Left ventricle myocardium inferior (tissue), 1 donor: ENCODE measurements at places on chromosomes 5 and 9. TPM values are rescaled to one million over a fixed set of nuclear protein-coding genes. Genes with fewer than 3 reads are reported as not detected.

- H3K36me3 ChIP-seq, result no peaks in the 10 kb centered on the region
- DNase-seq, result no peak
- H3K27ac ChIP-seq, result no peak overlapping the region
- no peaks in the 10 kb centered on the region for H3K4me1 ChIP-seq
- no peaks in the 10 kb centered on the region for H3K27me3 ChIP-seq
Measured at GRCh38 chr5:24094081-24094679, 550.6 kb downstream of the CDH10 start.

ADRA1B gene
- 2.5 TPM for total RNA-seq

DNA sequence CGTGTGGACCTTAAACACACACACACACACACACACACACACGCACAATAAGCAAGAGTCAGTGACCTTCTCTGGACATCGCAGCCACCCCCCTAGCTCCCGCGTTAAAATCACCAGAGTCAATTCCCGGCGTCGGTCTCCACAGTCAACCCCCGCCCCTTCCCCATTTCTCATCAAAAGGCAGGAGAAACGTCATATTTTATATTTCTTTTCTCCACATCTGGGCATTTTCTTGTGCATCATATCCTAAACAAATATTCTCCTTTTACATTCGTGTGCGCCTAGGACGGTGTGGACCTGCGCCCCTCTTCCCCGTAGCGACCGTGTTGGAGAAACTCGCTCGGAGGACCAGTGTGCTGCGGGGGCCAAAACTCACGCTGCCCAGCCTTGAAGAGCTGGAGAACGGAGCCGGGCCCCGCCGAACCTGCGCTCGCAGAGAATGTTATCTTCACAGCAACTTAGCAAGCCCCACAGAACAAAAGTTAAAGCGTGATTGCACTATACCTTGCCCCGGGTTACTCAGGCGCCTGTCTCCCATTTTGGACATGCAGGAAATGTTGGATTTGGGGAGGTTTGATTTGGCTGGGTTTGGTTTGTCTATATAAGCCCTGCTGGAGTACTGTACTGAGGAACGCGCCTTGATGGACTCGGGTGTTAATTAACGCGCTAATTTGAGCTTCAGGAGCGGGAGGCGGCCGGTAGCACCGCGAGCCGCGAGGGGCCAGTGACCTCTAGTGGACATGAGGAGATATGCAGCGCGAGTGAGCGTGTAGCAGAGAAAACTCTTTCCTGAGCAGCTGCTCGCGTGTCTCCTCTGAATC lies 192.4 kb downstream of the MEF2C start:
- H3K27me3 ChIP-seq, result peaks cover 100% of the 10 kb centered on the region
- peaks cover 44% of the 10 kb centered on the region for H3K4me1 ChIP-seq
- no peaks in the 10 kb centered on the region for H3K36me3 ChIP-seq
- H3K27ac ChIP-seq, result no peak overlapping the region
- H3K4me3 ChIP-seq, result peak overlapping the region; percentile 50

DNA sequence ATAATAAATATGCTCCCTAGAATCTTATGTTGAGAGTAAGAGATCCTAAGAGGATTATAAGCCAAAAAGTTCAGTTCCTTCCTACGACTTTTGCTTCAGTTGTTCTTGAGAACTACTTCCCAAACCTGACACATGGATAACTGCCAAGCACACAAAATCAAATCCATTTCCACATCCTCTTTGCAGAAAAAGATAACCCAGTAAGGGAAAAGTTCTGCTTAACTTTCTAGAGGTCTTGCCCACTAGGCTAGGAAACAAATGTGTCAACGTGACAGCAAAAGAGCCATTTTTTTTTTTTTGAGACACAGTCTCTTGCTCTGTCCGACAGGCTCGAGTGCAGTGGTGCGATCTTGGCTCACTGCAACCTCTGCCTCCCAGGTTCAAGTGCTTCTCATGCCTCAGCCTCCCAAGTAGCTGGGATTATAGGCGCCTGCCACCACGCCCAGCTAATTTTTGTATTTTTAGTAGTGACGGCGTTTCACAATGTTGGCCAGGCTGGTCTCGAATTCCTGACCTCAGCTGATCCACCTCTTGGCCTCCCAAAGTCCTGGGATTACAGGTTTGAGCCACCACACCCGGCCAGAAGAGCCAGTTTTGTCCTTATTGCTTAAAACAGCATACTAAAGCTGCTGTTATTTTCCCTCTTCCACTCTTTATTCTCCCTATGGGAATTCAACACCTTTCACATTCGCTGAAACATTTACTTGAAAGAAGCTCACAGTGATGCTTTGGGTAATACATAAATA lies 24.2 kb downstream of the CSNK1A1 start:
- H3K27ac ChIP-seq, result peak overlapping the region; percentile 70
- H3K4me1 ChIP-seq, result peaks cover 100% of the 10 kb centered on the region
- peak overlapping the region; percentile 17 for H3K4me3 ChIP-seq
- H3K36me3 ChIP-seq, result peaks cover 17% of the 10 kb centered on the region

CCNI2 gene
- 0.08 TPM for total RNA-seq

PHYHD1 gene
- 20.3 TPM for total RNA-seq

DNA sequence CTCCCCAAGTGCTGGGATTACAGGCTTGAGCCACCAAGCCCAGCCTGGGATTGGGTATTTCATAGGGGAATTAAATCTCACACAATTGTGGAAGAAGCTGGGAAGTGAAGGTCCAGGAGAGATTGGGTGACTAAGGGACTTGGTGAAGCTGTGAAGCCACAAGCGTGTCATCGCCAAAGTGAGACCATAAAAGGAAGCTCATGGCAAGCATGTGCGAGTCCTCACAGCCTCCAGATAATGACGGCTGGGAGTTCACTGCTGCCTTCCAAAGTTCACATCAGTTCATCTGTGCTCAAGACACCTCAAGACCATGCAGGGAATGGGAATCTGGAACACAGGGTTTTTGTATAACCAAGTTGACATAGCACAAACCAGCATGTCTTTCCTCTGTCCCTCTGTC lies 210.6 kb downstream of the MARCHF11 start:
- no peaks in the 10 kb centered on the region for H3K36me3 ChIP-seq
- no peak overlapping the region for H3K4me3 ChIP-seq
- H3K27me3 ChIP-seq, result no peaks in the 10 kb centered on the region
- DNase-seq, result no peak

GRCh38 chr5:169011451-169011850 lies 289.5 kb downstream of the SLIT3 start:
- no peak overlapping the region for H3K27ac ChIP-seq
- H3K4me1 ChIP-seq, result no peaks in the 10 kb centered on the region
- H3K36me3 ChIP-seq, result no peaks in the 10 kb centered on the region
- peaks cover 8% of the 10 kb centered on the region for H3K27me3 ChIP-seq
- no peak overlapping the region for H3K4me3 ChIP-seq

DNA sequence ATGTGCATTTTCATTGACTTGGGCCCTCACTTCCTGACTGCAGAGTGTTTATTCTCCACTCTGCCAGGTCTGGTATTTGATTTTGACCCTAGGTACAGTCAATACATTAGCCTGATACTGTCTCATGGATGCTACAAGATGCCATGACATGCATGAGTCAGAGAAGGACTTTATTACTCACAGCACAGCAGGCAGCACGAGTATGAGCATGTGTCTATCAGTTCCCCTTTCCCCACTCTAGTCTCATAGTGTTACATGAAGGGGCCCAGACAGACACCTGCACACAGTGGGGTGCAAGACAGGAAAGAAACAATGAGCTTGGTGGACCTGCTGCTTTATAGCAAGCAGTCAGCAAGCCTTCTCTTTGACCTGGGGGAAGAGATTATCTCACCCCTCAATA lies 19.6 kb downstream of the ITGA2 start:
- no peaks in the 10 kb centered on the region for H3K27me3 ChIP-seq
- DNase-seq, result no peak
- peaks cover 16% of the 10 kb centered on the region for H3K4me1 ChIP-seq
- no peaks in the 10 kb centered on the region for H3K36me3 ChIP-seq
- no peak overlapping the region for H3K4me3 ChIP-seq

DNA sequence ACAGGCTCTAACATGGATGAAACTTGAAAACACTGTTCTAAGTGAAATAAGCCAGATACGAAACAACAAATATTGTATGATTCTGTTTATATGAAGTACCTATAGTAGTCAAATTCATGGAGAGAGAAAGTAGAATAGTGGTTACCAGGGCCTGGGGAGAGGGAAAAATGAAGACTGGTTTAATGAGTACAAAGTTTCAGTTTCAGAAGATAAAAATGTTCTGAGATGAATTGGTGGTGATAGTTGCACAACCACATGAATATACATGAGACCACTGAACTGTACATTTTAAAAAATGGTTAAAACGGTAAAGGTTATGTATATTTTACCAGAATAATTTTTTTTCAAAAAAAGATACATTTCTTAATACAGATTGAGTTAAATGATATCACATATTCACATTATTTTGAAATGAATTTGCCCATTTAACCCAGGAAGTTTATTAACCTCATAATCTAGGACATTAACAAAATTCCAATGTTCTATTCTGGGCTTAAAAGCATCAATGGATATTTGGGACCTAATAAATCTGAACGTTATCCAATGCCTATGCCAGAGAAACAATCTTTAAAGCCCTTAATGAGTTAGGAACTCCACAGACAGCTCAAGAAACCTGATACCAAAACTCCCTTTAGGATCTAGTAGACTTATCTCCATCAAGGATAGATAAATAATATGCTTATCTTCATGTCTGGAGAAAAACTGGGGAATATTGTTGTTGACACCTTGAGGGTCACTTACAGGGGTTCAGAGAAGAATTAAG lies 521.3 kb downstream of the EFNA5 start:
- no peaks in the 10 kb centered on the region for H3K27me3 ChIP-seq
- no peak for DNase-seq
- no peaks in the 10 kb centered on the region for H3K4me1 ChIP-seq
- no peak overlapping the region for H3K4me3 ChIP-seq

DNA sequence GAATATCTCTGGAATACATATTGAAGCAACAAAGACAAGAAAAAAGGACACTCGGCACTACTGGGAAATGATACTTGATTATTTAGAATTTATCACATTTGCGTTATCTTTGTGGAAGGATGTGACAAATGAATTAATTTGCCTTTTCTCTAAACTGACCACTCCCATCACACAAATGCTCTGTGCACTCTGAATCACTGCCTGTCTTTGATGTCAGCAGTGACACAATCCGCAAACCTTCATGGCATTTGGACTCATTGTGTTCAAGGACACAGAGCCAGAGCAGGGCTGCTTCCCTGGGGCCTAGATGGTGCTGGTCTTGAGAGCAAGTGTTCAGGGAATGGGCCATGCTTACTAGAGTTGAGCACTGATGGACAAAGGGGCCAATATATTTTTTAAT lies 4.9 kb upstream of the KIF4B start:
- H3K27ac ChIP-seq, result no peak overlapping the region
- no peak for DNase-seq
- no peaks in the 10 kb centered on the region for H3K4me1 ChIP-seq
- H3K4me3 ChIP-seq, result no peak overlapping the region
- H3K27me3 ChIP-seq, result no peaks in the 10 kb centered on the region
- no peaks in the 10 kb centered on the region for H3K36me3 ChIP-seq

DNA sequence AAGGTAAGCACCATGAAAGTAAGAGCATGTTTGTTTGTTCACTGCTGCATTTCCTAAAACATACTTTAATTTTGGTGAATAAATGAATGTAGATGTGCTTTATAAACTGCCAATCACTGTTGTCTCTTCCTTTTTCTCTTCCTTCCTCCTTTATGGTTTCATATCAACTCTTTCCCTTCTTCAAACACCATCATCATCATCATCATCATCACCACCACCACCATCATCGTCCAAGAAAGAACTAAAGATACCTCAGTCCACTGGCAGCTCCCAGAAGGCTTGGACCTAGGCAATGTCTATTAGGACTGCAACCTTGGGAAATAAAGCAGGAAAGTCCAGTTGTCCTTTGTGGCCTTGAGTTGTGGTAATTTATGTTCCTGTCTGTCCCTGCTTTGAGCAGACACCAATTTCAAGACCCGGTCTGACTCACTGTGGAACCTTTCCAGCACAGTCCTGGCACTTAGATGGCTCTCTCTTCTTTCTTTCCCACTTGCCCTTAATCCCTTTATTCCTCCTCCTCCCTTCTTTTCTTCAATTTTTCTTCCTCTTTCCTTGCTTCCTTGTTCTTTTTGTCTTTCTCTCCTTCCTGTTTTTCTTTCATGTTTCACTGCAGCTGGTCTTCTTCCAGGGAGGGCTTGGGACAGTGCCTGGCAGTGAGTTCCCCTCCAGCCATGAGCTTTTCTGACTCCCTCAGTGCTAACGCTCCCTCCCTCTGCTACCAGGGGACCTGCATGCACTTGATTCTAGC lies 99.3 kb downstream of the ANGPTL2 start:
- no peak for DNase-seq
- peaks cover 49% of the 10 kb centered on the region for H3K4me1 ChIP-seq
- H3K27ac ChIP-seq, result peak overlapping the region; percentile 86
- no peaks in the 10 kb centered on the region for H3K27me3 ChIP-seq

SYK gene
- total RNA-seq, result 5.4 TPM

DNA sequence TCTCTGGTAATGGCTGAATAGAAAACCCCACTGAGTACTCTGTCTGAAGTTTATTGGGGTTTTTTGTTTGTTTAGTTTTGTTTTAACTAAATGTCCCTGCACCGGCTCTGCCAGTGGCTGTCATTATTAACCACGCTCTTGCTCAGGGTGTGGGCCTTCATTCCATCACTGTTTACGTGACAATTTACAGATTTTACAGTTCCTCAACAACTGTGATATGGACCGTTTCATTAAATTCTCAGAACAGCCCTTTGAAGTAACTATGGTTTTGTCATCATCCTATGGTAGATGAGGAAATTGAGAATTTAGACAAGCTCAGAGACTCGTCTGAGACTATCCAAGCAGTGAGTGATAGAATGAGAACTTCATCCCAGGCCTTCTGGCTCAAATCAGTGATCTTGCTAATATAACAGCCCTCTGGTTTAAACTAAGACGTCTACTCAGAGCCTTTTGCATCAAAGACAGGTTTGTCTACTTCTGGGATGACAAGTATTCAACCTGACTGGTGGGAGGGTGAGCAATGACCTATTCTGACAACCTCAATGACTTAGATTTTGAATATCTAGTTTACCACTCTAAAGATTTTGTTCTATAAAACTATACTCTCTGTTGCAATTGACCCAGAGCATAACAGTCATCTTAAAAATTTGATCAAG lies 77.3 kb upstream of the MAP3K1 start:
- H3K4me1 ChIP-seq, result peaks cover 32% of the 10 kb centered on the region
- no peaks in the 10 kb centered on the region for H3K36me3 ChIP-seq
- no peak for DNase-seq
- H3K4me3 ChIP-seq, result no peak overlapping the region

- H3K27me3 ChIP-seq, result no peaks in the 10 kb centered on the region
- no peak overlapping the region for H3K4me3 ChIP-seq
- H3K27ac ChIP-seq, result no peak overlapping the region
- no peak for DNase-seq
- no peaks in the 10 kb centered on the region for H3K4me1 ChIP-seq
Measured at GRCh38 chr5:72539726-72540125, 32.5 kb upstream of the ZNF366 start.

DNA sequence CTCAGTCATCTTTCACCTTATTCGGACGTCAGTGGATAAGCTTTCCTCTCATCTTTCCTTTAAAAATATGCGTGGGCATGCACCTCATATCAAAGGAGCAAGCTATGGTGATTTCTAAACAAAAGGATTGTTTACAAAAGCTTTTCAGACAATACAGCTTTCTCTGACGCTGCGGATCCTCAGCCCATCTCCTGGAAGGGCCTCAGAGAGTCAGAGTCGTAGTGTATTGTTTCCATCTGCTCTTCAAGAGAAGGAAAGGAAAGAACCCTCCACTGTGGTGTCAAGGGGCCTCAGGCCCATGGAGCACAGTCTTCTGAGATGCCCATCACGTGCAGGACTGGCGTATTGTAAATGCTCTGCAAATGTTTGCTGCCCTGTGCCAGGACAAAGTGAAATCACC lies 163.4 kb upstream of the MAP1B start:
- no peak overlapping the region for H3K4me3 ChIP-seq
- H3K27me3 ChIP-seq, result no peaks in the 10 kb centered on the region
- H3K4me1 ChIP-seq, result no peaks in the 10 kb centered on the region
